KBM-7 (cell line): ENCODE measurements at places on chromosomes 4 and X.

DNA sequence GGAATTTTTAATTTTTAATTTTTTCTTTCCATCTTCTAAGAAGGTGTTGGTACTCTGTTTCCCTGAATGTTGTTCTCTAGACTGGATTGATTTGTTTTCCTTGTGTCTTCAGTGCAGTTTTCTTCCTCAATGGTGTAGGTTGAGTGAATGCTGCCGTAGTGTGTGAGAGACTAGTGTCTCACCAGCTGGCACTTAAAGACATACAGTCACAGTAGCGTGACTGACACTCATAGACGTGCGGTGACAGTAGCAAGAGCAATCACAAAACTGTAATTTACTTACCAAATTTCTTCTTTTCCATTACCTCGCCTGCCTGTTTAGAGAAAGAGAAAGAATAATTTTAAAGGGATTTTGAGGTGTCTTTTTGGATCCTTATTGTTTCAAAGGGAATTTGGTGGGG, 21.4 kb upstream of the PGM2 start:
- DNase-seq, result no peak

GRCh38 chr4:138892483-138893407, 122.8 kb upstream of the NOCT start:
- DNase-seq, result no peak

DNA sequence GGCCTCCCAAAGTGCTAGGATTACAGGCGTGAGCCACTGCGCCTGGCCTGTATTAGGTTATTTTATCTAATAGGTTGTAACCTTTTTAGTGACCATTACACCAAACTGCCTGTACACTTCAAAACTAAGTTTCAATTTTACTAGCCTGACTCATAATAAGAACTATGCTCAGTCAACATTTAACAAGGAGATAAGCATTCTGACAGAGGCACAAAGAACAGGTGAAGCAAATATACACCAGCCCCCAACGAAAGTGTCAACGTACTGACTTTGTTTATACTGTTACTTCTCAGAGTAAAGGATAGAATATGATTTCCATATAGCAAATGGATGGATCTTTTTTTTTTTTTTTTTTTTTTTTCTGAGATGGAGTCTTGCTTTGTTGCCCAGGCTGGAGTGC, 62.8 kb downstream of the SHISA3 start:
- DNase-seq, result no peak

- DNase-seq, result no peak
Measured at GRCh38 chrX:110001740-110002299, 1.1 kb upstream of the TMEM164 start.

- DNase-seq, result peak; percentile 54
Measured at GRCh38 chr4:180449395-180449956, 1793.7 kb upstream of the TENM3 start.

DNA sequence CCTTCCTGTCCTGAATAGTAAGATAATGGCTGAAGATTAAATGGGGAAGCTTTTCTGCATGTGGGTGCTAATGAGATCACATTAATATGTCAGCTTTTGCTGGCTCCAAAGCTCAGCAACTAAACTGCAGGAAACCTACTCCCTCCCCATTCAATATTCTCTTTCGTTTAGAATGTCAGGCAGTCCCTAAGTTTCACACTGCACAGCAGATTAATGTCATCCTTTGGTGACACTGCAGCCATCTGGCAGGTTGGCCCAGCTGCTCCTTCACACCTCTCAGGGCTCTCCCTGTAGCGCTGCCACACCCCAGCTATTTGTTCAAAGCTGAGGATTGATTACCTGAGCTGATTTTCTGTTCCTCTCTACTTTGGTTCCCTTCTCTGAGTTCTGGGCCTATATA, 110.5 kb downstream of the KDR start:
- DNase-seq, result no peak

- peak; percentile 59 for DNase-seq
Measured at GRCh38 chr4:155353923-155354540, 22.7 kb downstream of the MAP9 start.

GRCh38 chr4:150867148-150867547, 147.9 kb downstream of the LRBA start:
- DNase-seq, result peak; percentile 80

GRCh38 chr4:77074381-77074831, 1.4 kb downstream of the CCNI start:
- no peak for DNase-seq

DNA sequence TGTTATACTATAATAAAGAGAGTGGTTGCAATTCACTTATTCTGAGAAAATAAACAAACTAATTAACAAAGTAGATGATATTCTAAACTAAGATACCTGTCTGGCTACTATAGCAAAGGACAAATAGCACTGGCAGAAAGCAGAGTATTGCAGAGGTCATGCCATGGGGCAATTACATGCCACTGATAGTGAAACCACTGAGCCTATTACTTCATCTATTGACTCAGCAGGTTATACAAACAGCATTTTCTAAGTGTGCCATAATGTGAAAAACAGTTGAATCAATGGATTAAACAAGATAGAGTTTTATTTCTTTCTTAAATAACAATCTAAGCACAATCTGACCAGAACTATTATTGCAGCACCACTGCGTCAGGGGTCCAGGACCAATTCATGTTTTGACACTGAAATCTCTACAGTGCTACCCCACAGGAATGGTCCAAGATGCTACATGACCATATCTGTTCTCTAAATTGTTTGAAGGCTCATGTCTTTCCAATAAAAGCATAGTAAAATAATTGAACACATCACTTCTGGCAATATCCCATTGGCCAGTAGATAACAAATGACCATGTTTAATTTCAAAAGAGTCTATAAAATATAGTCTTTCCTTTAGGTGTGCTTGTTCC, 389.5 kb upstream of the GRID2 start:
- DNase-seq, result no peak

- DNase-seq, result peak; percentile 63
Measured at GRCh38 chrX:46588263-46588662, 14.7 kb downstream of the CHST7 start.

- peak; percentile 18 for DNase-seq
Measured at GRCh38 chr4:141306331-141306730, 85.6 kb downstream of the ZNF330 start.

DNA sequence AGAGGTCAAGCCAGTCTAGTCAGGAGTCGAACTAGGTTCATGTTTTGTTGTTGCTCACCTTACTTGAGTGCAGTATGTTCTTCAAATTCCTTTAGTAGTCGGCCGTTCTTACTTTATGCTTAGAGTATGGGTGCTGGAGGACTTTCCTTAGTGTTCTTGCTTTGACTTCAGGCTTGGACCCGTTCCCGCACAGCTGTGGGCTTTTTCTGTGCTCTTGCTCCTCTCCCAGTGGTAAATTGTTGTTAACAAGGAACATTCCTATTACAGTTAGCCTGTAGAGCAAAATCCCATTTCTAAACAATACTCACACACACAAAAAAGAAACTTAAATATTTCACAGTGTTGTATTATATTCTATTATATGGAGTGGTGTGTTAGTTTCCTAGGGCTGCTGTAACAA, 113.5 kb downstream of the RAP1GDS1 start:
- DNase-seq, result no peak

DNA sequence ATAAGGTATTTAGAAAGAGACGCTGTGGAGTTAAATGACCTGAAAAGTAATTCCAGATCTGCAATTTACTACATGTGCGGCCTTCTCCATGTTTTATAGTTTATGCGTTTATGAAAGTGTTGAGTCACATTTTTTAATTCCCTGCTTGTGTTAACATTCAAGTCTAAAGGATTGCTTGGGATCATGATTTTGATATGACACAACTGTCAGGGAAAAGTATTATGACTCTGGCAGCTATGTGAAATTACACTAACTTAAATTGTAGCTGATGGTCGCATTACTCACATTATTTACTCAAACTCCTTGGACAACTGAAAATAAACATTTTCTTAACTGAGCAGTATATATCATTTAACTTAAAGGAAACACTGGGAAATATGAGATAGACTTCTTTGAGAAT, 14.3 kb upstream of the GABRB1 start:
- DNase-seq, result no peak

- DNase-seq, result no peak
Measured at GRCh38 chr4:6207602-6208001, 7.3 kb upstream of the JAKMIP1 start.

DNA sequence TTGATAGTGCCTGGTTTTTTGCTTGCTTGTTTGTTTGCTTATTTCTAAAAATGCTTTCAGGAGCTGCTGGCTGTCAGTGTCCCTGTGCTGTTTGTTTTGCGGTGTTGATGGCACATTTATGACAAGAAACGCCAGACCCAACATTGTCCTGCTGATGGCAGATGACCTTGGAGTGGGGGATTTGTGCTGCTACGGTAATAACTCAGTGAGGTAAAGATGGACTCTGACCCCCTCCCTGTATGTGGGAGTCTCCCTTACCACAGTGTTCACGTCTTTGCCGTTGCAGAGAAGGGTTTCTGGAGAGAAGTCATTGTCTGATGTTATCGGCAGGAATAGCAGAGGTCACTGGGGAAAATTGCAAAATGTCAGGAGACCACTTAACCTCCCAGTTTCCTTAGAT, at the start of gene ARSH:
Gene ARSH (plus strand): TSS at position 52 of the 400 bp plus-strand sequence. CDS start 67 bp downstream, at position 119.
- no peak for DNase-seq

DNA sequence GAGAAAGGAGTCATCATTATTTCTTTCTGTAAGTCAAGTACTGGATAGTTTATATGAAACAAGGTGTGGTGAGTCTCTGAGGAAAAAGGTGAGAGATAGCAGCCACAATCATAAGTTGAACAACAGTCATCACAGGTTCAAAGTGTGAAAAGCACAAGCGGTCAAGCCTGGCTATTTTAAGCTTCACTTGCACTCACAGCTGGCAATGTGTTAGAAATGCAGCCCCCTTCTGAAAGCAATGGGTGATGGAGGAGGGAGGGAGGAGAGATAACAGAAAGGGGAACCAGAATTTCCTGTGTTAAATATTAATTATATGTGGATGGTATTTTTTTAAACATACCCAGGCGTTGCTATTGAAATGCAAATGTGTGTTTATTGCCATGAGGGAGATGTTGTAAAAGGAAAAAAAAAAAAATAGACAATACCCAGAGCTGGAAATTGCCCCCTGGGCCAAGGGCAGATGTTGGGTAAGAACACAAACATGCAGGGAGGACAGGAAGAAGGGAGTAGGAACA, 26.9 kb upstream of the BMP3 start:
- DNase-seq, result no peak

GRCh38 chrX:10579112-10580011, 41.0 kb downstream of the MID1 start:
- DNase-seq, result no peak

GRCh38 chr4:41144812-41145211, 69.5 kb downstream of the APBB2 start:
- no peak for DNase-seq

GRCh38 chr4:1002631-1003251, 8.7 kb upstream of the FGFRL1 start:
- no peak for DNase-seq

GRCh38 chr4:41257906-41258305, 1.2 kb downstream of the UCHL1 start:
- DNase-seq, result peak; percentile 9

- DNase-seq, result no peak
Measured at GRCh38 chr4:139273835-139274234, 6.2 kb downstream of the MGARP start.

DNA sequence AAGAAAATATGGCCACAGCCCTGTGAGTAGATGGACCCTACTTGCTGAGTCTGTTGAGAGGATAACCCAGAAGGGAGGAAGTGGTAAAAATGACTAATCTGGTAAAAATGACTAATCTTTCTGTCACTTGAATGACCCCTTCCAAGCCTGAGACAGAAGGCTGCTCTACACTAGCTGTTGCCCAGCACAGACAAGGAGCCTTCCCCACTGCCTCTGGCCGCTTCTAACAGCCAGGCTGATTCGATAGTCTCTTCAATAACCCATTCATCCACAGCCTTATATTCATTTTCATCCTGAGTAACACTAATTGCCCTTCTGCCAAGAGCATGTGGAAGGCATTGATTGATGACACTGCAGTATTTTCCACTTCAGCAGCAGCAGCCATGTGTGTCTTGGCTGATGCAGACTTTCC, 18.4 kb downstream of the MAGEB17 start:
- DNase-seq, result peak; percentile 2

DNA sequence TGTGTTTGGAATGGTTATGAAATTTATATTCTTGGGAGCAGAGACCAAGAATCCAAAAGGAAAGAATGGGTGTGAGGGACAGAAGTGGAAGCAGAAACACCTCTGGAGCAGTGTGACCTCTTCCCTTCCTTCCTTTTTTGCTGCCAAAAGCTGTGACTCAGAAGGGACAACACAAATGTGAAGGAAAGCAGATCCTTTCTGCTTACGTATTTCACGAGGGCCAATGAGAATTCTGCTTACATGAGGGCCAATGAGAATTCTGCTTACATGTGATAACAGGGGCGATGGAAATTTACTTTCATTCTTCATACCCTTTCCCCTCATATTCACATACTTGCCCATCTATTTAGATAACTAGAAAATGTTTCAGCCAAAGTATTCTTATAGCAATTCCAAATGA, 404.6 kb downstream of the PRDM5 start:
- peak; percentile 1 for DNase-seq

DNA sequence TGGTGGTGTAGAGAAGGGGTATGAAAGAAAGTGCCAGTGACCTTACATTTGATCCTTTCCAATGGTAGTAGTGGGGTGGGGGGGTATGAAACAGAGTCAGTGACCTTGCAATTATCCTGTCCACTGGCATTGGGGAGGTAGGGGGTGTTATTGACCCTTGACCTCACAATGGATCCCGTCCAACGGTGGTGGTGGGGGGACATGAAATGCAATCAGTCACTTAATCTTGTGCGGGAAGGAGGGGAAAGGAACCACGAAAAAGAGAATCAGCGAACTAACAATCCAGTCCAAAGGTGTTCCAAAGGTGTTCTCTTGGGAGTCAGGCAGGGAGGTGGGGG, 619 bp upstream of the PDK3 start:
- DNase-seq, result no peak

DNA sequence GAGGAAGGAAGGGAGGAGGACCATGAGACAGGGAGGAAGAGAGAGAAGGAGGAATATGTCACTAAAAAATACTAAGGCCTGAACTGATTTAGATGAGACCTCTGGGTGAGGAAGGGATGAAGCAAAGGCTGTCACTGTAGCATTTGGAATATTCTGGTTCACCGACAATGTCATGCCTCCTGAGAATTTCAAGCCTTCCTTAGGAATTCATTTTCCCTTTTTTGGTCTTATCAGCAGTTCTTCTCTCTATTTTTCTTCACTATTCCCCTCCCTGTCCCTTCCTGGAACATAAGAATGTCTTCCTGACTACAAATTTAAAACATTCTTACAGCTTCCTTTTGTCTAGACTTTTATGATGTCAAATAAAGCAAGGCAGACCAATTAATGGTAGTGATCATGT, 527.8 kb downstream of the INPP4B start:
- DNase-seq, result no peak

- no peak for DNase-seq
Measured at GRCh38 chr4:167906851-167907250, 185.5 kb upstream of the ANXA10 start.

GRCh38 chrX:129323115-129323514, 200.2 kb downstream of the SMARCA1 start:
- no peak for DNase-seq

DNA sequence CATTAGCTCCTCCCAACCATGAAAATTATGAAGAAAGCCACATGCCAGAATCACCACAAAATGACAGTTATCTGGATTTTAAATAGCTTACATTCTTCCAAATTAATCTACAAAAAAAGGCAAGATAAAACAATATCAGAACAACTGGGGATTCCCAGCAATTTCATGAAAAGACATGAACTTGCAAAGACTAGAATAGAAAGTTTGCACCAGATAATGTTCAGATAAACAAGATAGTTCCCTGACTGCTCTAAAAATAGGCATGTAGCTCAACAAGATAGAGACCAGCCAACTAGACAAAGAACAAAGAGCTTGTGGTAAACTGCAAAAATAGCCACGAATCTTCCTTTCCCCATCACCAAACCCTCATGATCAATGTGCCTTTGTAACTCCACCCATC, 30.3 kb upstream of the DDX53 start:
- DNase-seq, result no peak
